ENCODE measurements at places on chromosomes 6 and 20.

DNA sequence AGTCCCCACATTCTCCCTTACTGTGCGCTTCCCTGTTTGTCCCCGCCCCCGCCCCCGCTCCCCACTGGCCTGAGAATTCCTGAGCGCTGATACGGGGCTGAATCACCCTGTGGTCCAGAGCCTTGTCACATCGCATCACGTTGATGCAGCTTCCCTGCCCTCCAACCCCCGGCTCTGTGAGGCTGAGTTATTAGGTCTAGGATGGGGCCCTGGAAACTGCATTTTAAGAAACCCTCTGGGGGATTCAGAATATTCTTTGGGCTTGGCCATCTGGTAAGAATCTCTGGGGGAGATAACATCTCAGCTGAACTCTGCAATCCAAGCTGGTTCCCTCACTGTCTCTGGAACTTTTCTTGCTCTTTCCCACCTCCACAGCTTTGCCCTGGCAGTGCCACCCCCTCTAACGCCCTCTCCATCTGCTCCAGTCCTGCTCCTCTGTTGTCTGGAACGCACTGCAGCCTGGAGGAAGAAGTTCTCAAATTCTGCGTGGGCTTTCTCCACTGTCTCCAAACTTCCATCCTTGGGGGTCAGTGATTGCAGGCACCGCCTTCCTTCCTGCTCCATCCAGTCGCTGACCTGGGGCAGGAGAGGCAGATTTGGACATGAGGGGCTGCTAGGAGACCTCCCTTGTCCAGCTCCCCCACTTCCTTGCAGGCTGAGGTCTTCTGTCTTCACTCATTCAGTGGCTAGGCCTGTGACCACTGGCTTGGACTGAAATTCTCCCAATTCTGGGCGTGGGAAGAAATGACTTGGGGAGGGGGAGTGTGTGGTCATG, 42.6 kb downstream of the KIAA1755 start:
- DNase-seq = no peak

DNA sequence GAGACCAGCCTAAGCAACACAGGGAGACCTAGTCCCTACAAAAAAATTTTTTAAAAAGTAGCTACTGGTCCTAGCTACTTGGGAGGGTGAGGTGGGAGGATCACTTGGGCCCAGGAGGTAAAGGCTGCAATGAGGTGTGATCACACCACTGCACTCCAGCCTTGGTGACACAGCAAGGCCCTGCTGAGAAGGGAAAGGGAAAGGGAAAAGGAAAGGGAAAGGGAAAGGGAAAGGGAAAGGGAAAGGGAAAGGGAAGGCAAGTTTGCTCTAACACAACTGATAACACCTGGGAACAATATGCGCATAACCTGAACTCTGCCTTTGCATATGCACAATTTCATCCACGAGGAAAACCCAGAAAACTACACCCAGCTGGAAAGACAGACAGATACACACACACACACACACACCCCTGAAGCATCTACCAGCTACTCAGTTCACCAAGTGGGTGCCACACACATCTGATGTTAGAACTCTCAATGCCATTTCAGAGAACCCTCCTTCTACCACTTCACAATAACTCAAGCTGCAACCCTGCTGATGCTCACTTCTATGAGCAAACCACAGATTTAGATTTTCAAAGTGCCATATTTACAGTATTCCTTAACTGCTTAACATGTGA, 19.1 kb downstream of the B4GALT5 start:
- no peak for DNase-seq

DNA sequence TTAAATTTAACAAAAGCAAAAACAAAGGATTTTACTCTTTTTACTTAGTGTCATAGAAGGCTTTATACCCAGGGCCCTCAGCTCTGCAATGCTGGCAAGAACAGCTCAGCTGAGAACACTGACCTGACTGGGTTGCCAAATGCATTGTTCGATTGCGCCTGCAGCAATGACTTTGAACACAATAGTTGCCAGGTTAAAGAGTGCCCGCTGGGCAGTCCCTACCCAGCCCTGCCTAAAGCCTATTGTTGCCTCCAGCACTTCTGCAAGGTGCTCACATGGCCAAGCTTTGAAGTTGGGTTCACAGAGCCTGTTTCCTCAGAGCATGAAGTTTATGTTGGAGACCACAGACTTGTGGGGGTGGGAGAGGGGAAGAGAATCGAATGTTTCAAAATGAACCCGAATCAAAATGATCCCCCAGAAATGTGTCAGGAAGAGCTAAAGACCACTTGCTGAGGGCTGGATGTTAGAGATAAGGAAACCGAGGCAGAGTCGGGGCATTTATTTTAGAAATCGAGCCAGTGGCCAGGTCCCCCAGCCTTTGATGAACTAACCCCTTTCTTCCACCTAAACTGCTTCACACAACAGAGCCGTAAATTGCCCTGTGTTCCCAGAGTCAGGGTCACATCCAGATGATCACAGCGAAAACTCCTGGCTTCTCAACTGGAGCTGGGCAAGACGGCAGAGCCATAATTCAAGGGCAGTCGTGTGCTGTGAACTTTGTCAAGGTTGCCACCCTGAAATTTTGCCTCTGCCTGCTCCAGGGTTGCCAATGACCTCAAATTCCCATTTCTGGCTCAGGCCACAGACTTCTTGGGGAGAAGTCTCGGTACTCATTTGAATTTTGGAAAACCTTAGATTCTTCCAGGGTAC, 55.0 kb downstream of the FOXA2 start:
- DNase-seq = no peak

- DNase-seq = no peak
These were observed 114.7 kb upstream of the BEND3 start for GRCh38 chr6:107230024-107230423.

- DNase-seq = no peak
These were observed 8.0 kb upstream of the SIM1 start for GRCh38 chr6:100472674-100473073.

DNA sequence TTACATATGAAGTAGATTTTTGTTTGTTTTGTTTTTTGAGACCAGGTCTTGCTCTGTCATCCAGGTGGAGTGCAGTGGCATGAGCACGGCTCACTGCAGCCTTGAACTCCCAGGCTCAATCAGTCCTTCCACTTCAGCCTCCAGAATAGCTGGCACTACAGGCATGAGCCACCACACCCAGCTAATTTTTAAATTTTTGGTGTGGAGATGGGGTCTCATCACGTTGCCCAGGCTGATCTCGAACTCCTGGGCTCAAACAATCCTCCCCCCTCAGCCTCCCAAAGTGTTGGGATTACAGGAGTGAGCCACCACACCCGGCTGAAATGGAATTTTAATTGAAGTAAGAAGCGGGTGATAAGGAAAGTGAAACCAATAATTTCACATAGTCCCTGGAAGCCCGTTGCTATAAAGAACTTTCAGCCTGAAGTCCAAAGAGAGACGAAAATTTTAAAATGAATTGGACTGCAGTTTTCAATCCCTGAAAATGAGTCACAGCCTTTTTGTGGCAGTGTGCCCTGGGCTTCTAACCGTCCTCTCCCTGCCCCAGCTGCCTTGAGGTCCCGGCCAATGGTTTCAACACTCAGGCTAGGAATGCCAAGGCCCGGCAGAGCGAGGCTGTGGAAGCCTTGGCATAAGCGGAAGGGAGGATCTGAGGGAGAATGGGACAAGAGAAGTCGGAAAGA, 757 bp downstream of the RAET1E start:
- DNase-seq = no peak
